ENCODE measurements at places on chromosomes 16 and 17.

GRCh38 chr17:10428781-10429180 is 7.0 kb upstream of the MYH8 start:
- no peak for DNase-seq

DNA sequence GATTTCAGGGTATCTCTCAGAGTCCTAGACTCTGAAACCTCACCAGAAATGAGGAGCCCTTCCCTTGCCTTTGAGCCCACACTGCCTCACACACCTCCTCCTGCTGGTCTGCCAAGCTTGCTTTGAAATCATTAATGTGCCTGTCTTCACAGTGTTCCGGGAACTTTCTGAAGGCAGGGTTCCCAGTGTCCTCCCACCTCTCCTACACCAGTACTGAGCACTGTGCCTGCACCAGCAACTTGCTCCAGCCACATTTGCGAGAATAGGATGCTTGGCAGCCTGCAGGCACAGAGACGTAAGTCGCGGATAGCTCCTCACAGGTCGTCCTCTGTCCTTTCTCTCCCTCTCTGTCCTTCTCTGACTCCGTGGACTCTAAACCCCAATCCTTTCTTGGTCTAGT is 408.4 kb upstream of the EEF2KMT start:
- no peak for DNase-seq

DNA sequence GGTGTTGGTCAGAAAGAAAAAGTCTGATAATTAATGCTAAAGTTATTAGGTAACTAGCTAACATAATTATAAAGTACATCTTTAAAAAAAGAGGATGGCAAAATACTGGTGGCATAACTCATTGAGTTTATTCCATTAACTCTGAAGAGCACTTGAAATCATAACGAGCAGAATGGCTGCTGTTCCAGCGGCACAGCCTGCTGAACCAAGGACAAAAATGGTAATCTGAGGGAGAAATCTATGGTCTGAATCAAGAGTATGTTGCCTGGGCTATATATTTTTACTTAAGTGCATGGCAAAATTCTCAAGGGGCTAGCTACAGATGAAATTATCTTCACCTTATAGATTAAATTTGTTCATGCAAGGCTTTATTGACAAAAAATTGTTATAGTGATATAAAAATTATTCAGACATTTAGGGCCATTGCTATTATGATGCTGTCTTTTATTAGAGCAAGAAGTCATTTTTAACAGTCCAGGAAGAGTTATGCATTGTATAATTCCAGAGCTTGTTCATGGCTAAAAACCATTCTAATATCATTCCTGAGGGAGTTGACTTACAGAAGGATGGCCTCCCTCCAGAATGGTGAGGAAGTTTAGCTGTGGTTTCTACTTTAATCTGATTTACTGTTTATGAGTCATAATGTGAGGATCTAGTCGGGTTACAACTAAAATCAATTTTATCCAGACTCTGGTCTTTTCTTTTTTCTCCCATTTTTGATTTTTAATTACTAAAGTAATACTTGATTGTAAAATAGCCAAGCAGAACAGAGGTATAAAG is 41.4 kb upstream of the ANKFN1 start:
- DNase-seq, result no peak

DNA sequence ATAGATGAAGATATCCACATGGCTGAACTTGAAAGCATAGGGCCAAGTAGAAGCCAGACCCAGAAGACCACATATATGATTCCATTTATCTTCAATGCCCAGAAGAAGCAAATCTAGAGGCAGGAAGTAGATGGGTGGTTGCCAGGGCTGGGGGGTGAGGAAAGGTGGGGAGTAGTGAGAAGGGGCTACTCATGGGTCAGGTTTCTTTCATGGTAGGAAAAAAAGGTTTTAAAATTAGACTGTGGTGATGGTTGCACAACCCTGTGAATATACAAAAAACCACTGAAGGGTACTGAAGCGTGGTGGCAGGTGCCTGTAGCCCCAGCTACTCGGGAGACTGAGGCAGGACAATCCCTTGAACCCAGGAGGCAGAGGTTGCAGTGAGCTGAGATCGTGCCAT is 5.4 kb downstream of the CD2BP2 start:
- no peak for DNase-seq

GRCh38 chr16:6447021-6447790 is 885.4 kb upstream of the RBFOX1 start:
- DNase-seq, result no peak

DNA sequence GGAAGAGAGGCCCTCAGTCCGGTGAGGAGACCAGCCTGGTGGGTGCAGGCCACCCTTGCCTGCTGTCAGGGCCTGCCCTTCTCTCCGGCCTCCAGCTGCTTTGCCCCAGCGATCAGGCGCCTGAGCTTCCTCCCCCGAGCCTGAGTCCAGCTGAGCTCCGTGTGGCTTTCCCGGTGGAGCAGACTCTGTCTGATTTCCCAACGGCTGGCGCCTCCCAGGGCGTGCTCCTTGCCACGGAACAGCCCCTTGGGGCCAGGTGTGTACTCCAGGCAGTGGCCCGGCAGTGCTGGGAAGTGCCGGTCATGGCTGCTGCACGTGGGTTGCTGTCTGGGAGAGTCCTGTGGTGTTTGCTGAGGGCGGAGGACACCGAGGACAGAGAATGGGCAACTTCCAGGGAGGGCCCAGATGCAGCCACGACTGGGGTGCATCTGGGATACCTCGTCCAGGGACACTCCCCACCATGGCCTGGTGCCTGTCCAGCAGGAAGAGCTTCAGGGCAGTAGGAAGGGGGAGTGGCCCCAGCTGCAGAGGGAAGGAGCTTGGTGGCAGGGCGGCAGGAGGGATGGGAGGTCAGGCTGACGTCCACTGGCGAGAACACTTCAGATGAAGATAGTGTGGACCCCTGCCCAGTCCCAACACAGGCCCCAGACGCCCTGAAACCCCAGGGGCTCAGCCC is 22.5 kb downstream of the METRNL start:
- DNase-seq, result no peak

DNA sequence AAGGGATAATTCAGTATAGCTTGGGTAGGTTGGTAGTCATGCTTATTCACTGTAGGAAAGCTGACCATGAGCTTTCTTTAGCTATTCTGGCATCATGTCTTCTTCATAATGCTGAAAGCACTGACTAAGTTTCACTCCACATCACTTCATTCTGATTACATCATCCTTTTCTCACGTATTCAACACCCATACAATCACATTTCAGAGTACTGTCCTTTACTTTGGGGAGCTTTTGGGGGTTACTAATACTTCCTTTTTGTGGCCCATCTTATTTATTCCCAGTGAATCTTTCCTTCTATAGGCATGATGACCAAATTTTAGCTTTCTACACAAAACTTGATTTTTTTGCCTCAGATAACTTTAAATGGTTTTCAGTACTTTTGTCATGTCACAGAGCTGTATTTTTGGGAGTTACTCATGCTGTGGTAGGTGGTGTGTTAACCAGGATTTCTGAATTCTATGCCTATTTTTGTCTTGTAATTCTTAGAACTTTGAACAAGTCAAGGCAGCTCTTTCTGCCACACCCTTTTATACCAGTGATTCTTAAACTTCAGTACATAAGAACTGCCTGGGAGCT is 23.5 kb downstream of the TADA2A start:
- DNase-seq, result peak; percentile 93

DNA sequence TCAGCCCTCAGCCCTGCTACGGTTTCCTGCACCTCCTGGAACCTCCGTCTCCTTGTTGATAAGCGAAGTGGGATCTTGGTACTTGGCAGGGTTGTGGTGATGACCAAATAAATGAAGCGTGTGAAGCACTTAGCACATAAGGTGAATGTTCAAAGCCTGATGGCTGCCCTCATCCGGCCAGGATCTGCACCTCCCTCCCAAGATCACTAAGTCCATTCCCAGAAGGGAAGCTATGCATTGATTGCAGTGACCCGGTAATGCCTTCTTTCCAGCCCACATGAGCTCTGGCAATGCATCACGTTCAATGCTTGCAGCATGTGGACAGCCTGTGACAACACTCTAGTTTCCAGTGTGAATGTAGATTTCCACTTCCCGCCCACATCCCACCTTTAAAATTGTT is 24.9 kb upstream of the RHOT1 start:
- DNase-seq, result no peak

DNA sequence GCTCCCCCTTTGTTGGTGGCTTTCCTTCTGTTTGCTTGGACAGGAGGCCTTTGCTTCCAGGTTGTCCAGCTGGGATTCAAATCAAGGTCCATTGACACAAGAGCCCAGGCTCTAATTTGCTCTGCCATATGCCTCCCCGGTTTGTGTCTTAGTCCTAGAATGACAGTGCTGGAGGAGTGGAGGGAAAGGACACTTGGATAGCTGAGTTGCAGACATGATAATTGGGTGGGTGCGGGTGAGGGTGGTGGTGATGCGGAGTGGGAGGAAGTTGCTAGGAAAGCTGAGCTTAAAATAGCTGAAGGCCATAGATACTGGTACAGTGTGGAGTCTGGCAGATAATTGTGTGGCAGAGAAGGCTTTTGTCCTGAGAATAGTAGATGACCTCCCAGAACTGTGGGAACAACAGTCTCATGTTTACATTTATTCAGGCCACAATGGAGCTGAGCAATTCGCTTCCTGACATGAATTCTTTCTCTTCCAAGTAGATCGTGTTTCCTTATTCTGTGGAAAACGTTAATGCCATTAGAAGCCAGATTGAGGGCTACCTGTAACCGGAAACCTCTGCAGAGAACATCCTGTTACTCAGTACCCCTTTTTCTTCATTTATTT is 23.8 kb downstream of the SEC14L1 start:
- no peak for DNase-seq

- peak; percentile 57 for DNase-seq
Measured at GRCh38 chr17:14672830-14673229, 371.9 kb downstream of the HS3ST3B1 start.

DNA sequence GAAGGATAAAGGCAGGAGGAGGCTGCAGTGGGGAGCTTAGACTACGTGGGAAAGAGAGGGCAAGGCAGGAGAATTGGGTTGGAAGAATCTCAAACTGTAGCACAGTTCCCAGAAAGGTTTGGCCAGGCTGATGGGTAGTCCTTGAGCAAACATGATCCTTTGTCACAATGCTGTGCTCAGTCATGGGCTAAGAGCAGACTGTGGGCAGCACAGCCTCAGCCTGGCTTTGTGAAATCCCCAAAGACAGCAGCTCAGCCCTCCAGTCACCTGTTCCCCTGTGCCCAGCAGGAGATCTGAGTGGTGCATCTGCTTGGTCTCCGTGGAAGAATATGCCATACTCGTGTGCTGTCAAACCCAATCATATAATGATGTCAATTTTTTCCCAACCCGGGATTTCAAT is 10.6 kb upstream of the ENGASE start:
- no peak for DNase-seq

DNA sequence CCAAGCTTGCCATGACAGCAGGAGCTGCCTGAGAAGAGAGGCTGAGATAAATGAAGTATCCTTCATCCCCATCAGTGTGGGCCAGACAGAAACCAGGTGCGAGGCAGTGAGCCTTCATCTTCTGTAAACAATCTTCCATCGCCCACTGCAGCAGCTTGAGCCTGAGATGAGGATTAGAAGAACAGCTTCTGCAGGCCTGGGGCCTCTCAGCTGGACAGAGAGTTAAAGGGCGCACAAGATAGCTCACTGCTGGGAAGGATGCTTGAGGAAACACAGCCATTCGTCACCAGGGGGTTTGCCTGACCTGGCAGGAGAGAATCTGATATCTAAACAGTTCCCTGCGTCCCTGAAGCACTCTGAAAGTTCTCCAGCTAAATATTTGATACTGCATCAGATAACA is 27.1 kb downstream of the HOXB1 start:
- no peak for DNase-seq

DNA sequence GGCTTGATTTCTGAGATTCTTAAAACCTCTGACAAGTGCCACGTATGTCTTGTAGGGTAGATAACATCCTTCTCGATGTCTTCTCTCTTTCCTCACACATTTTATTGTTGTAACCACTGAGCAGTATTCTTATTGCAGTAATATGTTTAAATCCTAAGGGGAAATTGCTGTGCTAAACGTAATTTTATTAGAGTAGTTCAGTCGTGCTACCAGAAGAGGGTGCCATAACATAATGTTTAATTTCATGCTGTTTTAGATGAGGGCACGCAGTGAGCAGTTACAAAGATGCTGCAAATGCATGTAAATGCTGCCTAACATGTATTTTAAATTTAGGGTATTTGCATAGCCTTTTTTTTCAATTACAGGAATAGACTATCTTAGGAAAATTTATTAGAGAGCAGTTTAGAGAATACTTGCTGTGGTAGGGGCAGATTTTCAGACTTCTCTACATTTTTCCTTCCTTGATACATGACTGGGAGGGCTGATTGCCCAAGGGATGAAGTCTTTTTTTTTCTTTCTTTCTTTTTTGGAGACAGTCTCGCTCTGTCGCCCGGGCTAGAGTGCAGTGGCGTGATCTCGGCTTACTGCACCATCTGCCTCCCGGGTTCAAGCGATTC is 51.7 kb downstream of the GAN start:
- peak; percentile 32 for DNase-seq

- DNase-seq, result peak; percentile 37
Measured at GRCh38 chr16:19520861-19521331, 1.0 kb downstream of the GDE1 start.

DNA sequence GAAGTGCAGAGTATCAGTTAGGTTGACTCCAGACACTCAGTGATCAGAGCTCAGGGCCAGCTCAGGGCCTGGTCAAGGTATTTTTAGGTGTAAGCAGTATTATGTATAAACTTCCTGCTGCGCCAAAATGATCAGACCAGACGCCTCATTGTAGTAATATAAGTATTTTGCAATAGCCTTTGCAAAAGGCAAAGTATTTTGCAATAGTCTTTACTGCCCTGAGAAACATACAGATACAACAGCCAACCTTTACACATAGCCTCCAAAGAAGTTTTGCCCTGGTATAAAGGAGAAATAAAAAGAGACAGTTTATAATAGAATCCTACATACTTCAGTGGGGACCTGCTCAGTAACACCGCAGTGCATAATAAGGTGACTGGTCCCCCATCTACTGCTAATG is 333.0 kb upstream of the EEF2KMT start:
- no peak for DNase-seq

- no peak for DNase-seq
Measured at GRCh38 chr17:10600571-10600970, 51.1 kb upstream of the MYH2 start.

GRCh38 chr16:1642148-1642547 is 30.0 kb downstream of the CRAMP1 start:
- no peak for DNase-seq

- no peak for DNase-seq
Measured at GRCh38 chr17:57544834-57545463, 200.2 kb downstream of the CCDC182 start.

GRCh38 chr16:49665482-49666230 is 190.3 kb downstream of the ZNF423 start:
- DNase-seq, result no peak

GRCh38 chr16:46648656-46649055 is 27.5 kb upstream of the SHCBP1 start:
- DNase-seq, result no peak

- no peak for DNase-seq
Measured at GRCh38 chr17:40576113-40576740, 11.0 kb upstream of the CCR7 start.

GRCh38 chr16:53135329-53135728 is 80.5 kb downstream of the CHD9 start:
- DNase-seq, result no peak

DNA sequence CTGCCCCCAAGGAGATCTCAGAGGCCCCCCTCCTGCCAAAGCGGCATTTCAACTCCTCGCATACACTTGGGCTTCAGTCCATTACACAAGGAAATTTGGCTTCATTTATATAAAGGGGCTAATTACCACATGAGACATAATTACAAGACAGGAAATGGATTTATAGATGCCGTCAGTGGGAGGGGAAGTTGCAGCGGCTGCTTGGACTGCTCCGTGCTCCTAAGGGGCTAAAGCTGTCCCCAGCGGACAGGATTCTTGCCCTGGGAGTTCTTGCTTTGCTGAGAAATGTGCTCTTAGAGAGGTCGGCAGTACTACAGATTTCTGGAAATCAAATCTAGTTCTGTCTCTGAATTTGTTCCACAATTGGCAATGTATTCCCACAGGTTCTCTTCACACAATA is 57.2 kb upstream of the NLK start:
- DNase-seq, result no peak

Data from foreskin keratinocyte (primary cell).